ENCODE measurements at places on chromosomes 16 and 17. TPM values are rescaled to one million over a fixed set of nuclear protein-coding genes. Genes with fewer than 3 reads are reported as not detected.

The CCDC78 gene
- total RNA-seq, result 2.5 TPM

DNA sequence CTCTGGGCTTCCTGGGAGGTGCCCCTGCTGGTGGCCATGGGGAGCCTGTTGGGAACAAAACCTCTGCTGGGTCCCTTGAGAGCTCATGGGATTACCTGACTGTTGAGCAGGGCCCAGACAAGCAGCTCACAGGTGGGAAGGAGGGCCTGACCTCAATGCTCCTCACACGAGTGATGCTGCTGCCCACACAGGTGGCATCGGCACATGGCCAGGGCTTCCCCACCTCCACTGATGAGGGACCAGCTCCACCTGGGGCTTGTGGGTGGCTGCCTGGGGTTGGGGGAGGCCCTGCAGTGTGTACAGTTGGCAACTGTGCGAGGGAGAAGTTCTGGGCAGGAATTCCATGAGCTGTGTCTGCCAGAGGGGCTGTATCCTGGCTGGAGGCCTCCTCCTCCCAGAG lies 87.8 kb upstream of the NLRP1 start:
- no peak for DNase-seq
- H3K27me3 ChIP-seq, result peaks cover 22% of the 10 kb centered on the region
- H3K27ac ChIP-seq, result no peak overlapping the region
- no peaks in the 10 kb centered on the region for H3K4me1 ChIP-seq
- H3K4me3 ChIP-seq, result no peak overlapping the region

DNA sequence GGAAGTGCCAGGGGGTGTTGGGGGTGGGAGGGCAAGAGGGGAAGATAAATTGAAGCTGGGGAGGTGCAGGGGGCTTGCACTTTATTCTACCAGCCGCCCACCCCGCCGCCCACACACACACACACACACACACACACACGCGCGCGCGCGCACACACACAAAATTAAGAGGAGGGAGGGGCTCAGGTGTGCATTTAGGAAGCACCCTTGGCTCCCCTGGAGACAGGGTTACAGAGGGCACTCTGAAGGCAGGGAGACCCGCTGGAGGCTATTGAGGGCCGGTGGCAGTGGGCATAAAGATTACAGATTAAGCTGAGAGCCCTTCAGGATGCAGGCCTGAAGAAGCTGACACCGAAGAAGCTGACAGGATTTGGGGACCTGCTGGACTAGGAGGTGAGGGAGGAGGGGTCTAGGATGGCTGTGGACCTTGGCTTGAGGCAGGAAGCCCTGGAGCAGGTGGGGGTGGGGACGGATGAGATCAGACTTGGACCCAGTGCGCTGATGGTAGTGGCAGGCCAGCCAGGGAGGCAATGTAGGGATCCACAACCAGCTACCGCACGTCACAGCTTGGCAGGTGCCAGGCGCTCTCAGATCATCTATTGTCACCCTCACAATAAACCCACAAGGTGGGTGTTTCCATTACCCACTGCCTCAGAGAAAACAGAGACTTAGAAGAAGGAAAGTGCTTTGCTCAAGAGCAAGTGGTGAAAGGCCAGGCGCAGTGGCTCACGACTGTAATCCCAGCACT lies 772 bp upstream of the SAMD14 start:
- H3K27me3 ChIP-seq, result no peaks in the 10 kb centered on the region
- peak overlapping the region; percentile 71 for H3K4me3 ChIP-seq
- H3K36me3 ChIP-seq, result peaks cover 3% of the 10 kb centered on the region
- DNase-seq, result no peak
- peaks cover 52% of the 10 kb centered on the region for H3K4me1 ChIP-seq

DNA sequence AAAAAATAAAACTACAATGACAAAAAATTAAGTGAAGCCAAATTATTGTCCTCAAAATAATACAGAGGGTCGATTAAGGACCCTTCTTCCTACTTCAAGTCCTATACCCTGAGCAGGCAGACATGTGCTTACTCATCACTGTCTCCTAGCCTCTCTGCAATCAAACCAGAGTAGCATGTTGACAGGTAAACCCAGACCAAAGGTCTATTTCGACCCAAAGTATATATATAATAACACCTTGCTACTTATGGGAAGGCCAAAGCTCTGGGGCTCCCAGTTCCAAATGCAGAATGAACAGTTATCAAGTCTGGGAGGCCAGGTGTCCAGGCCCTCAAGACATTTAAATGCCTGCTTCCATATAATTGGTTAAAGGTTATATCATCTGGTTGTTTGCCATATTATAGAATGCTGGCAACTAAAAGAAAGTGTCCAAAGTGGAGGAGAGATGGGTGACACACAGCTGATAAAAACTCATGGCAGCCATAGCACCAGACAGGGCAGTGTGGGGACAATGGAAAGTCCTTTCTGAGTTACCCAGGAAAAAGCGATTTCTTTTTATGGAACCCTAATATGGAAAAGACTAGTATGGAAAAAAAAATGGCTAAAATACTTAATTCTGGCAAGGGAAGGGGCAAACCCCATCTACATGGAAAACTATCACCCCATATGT lies 53.6 kb downstream of the N4BP1 start:
- H3K4me1 ChIP-seq, result peaks cover 83% of the 10 kb centered on the region
- peaks cover 14% of the 10 kb centered on the region for H3K36me3 ChIP-seq
- DNase-seq, result no peak
- peak overlapping the region; percentile 59 for H3K27ac ChIP-seq
- H3K27me3 ChIP-seq, result no peaks in the 10 kb centered on the region
